ENCODE measurements at places on chromosomes 16 and 17.

- DNase-seq: peak; percentile 47
Observed at GRCh38 chr16:71526111-71526631, at the start of gene CHST4. Gene CHST4, plus strand, starts transcription at chr16:71526426. Its CDS starts 10,252 bp downstream, at chr16:71536678.

DNA sequence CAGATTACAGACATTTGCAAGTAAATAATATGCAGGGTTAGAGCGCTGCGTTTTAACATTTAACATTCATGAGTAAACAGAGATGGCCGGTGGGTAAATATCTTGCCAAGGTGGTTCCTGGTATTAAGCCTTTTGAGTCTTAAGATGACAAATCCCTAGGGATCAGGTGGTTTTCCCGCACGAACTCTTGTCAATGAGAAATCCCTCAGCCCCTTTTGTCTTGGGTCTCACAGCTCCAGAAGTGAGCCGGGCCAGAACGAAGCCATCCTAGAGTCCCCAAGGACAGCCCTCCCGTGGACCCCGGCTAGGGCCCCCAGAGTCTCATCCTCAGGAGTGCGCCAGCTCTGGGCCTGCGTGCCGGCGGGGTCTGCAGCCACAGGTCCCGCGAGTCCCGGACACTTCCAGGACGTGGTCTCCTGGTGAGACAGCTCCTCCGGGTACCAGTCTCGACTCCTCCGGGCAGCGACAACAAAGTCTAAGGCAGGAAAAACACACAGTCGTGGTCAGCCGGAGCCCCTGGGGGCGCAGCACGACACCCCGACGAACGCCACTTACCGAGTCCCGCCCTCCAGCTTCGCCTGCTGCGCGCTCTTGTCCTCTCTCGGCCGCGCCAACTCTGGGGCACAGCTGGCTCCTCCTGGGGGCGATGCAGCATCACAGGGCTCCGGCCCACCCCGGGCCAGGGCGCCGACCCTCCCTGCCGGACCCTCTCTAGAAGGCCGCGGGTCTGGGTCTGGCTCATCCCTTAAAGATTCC lies 13.3 kb downstream of the MIS12 start:
- DNase-seq: no peak

- peak; percentile 89 for DNase-seq
Observed at GRCh38 chr16:397736-398332, 835 bp downstream of the NME4 start.

GRCh38 chr16:27847030-27847550 lies 216.4 kb downstream of the GSG1L start:
- DNase-seq: no peak

DNA sequence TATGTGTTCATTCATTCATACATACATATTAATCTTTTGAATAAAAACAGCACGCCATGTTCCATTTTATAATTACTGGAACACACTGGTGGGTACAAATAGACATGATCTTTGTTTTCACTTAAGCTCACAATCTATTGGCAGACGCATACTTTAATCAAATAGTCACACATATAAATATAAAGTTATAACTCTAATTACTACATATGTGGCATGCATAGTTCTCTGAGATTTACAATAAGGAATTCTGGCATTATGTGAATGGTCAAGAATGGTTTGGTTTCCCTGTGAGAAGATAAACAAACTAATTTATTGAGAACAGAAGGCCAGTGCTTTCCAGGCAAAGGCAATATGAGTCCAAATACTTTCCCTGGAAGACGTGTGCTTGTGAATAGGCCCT lies 576.2 kb downstream of the CDH8 start:
- DNase-seq: no peak

DNA sequence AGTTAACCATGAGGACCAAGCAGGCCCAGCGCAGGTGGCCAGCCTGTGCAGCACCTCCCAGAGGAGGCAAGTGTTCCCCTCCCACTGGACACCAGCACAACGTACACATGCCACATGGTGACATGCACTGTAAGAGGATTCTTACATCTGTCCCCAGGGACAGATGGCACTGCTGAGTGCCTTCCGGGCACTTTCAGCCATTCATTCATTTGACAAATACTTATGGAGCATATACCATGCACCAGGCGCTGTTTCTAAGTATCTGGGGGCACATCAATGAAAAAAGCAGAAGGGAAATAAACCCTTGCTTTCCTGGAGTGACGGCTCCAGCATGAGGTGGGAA lies 79.6 kb downstream of the GAS7 start:
- DNase-seq: no peak

- no peak for DNase-seq
Observed at GRCh38 chr16:35736546-35736945, 2277.1 kb downstream of the TP53TG3F start.

- DNase-seq: peak; percentile 60
Observed at GRCh38 chr17:81386646-81387099, 8.6 kb upstream of the BAHCC1 start.

DNA sequence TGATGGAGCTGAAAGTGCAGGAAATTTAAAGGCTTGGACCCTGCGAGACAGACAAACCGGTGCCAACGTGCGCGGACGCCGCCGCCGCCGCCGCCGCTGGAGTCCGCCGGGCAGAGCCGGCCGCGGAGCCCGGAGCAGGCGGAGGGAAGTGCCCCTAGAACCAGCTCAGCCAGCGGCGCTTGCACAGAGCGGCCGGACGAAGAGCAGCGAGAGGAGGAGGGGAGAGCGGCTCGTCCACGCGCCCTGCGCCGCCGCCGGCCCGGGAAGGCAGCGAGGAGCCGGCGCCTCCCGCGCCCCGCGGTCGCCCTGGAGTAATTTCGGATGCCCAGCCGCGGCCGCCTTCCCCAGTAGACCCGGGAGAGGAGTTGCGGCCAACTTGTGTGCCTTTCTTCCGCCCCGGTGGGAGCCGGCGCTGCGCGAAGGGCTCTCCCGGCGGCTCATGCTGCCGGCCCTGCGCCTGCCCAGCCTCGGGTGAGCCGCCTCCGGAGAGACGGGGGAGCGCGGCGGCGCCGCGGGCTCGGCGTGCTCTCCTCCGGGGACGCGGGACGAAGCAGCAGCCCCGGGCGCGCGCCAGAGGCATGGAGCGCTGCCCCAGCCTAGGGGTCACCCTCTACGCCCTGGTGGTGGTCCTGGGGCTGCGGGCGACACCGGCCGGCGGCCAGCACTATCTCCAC lies at the start of gene NOG:
Gene NOG (plus strand): TSS at position 54 of the 674 bp plus-strand sequence. CDS start 525 bp downstream, at position 579.
- peak; percentile 84 for DNase-seq

- no peak for DNase-seq
Observed at GRCh38 chr16:53848277-53848942, 144.5 kb downstream of the FTO start.

- DNase-seq: no peak
Observed at GRCh38 chr17:78235885-78236284, 4.5 kb downstream of the TMEM235 start.

- no peak for DNase-seq
Observed at GRCh38 chr17:74282587-74283370, 8.7 kb downstream of the DNAI2 start.

DNA sequence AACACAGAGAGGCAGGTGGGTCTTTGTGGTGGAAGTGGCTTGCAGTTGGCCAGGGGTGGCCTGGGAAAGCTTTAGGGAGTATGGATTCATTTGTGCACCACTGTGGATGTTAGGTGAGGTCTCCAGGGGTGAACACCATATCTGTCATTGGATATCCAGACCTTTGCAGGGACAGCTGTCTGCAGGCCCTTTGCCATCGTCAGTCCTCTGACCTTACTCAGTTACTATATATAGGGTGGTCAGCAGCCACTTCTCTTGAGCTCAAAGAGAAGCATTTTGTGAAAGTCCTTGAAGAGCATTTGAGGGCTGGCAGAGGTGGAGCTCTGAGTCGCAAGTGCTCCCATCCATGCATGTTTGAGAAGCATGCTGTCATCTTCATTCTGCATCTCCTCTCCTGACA lies 40.4 kb downstream of the TMEM11 start:
- no peak for DNase-seq

- DNase-seq: no peak
Observed at GRCh38 chr17:59335685-59336084, 4.2 kb downstream of the YPEL2 start.

DNA sequence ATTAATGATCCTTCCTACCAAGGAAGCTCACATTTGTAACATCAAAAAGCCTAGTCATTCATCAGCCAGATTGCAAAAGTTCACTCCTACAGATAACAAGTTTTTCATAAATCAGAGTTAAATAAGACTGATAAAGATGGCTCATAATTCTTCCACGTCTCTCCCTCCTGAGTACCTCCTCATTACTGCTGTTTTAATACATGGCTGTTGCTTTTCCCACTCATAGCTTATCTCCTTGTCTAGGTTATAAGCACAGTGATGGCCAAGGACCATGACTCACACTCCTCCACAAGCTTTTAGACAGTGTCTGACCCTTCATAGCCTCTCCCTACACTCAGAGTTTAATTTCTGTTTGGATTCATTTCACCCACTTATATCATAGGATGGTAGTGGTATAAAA lies 100.9 kb upstream of the MON1B start:
- no peak for DNase-seq

DNA sequence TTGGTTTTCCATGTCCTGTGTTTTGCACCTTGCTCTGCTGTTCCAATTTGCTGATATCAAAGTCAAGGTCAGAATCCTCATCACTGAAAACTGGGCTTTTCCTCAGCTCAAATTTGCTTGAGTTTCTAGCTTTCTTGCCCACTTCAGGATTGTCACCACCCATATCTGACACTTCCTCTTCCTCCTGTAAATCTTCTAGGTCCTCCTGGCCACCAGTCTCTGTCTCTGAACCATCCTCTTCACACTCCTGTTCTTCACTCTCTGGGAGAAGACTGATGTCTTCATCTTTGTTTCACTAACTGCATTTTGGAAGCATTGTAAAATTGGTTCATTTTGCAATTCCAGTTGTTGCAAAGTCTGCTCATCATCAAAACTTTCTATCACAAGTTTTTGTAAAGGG lies 63.4 kb upstream of the RBL2 start:
- DNase-seq: no peak

- DNase-seq: no peak
Observed at GRCh38 chr17:75518201-75518600, 1.9 kb downstream of the TSEN54 start.

DNA sequence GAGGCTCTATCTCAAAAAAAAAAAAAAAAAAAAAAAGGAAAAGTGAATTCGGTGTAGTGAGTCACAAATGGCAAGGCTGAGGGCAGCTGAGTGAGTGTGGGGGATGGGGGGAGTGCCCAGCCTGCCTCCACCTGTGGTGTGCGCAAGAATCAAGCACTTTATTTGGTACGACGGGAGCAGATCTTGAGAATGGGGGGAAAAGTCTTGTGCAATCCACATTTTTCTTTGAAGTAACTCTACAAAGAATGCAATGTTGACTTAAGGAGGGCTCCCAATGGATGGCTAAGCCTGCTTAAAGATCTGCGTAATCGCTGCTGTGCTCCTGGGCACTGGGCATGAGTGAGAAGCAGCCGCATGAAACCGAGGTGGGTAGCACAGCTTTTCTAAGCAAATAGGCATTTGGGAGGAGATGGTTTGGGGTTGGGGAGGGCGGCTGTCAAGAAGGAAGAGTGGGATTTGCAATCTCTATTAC lies 28.2 kb downstream of the ATP2C2 start:
- peak; percentile 12 for DNase-seq

- DNase-seq: no peak
Observed at GRCh38 chr17:40360091-40360490, 4.4 kb downstream of the GJD3 start.

- DNase-seq: no peak
Observed at GRCh38 chr16:77399546-77399945, 35.3 kb downstream of the ADAMTS18 start.

DNA sequence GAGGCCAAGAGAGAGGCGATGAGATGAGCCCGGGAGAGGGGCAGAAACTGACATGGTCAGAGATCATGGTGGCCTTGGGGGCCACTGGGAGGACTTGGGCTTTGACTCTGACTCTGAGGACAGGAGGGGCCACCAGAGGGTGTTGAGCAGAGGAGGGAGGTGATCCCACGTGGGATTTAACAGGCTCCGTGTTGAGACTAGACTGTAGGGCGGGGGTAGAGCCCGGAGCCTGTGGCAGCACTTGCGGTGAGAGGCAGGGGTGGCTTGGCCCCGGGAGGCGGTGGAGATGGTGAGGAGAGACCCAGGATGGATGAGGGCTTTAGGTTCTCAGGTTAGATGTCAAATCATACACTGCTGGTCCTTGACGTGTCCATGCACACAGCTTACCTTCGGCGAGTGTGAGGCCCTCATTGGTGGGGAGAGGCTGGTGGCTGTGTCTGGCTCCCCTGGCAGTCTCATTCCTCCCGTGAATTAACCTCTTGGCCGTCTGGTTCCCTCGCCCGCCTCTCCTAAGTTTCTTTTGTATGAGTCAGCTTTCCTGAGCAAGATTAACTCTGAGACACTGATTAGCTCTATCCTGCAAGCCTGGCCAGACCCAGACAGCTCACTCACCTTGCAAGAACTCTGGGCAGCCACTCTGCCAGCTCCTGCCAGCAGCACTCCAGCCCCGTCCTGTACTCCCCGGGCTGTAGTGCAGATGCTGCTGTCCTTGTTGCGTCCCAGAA lies 39.7 kb downstream of the VPS35L start:
- DNase-seq: peak; percentile 68

- no peak for DNase-seq
Observed at GRCh38 chr17:19703106-19703827, 13.1 kb downstream of the SLC47A2 start.

GRCh38 chr17:81508639-81509206 lies 3.9 kb downstream of the ACTG1 start:
- no peak for DNase-seq

DNA sequence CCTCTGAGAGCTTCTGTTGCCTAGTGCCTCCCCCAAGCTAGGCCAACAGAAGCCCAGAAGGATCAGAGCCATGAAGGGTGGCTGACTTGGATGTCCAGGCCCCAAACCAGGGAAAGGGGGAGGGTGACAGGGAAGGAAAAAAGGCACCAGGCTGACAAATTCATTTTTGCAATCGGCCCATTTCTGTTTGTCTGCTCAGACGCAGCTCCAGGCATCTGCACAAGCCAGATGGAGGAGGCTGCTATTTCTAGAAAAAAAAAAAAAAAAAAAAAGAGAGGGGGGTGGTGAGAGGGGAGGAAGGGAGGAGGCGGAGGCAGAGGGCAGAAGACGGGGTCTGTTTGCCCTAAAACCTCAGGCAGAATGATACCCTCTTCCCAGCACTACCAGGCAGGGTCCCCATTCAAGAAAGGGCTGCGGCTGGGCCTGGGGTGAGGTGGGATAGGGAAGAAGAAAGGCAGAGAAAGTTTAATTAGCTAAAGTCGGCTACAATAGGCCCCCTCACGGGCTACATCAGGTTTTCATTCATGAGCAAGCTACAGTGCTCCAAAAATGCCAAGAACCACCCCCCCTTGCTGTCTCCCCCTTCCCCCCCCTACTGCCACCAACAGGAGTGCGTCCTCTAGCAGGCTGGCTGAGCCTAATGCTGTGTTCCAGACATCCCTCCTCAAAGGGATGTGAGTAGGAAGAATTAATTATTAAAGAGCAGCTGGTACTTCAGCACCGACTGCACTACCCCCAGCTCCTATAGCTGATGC lies 2.4 kb downstream of the HDAC5 start:
- no peak for DNase-seq

GRCh38 chr17:80797741-80798594 lies 193.7 kb upstream of the CHMP6 start:
- DNase-seq: no peak

DNA sequence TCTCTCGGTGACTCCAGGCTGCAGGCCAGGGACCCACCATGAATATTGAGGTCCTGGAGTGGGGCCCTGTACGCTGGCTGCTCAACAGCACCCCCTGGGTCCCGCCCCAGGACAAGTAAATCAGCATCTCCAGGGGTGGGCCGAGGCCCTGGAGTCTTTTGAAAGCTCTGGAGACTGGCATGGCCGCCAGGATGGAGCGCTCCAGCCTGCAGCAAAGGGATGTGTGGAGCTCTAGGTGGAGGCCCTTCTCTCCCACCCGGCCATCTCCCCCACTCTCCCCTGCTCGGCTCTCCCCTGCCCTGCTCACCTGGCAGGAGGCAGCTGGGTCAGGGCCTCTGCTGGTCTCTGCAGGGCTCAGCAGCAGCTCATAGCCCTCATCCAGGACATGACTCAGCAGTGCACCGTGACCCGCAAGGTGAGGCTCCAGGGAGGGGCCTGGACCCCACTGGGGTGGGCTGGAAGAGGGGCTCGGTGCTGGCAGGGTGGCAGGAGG lies 16.6 kb downstream of the SGSH start:
- no peak for DNase-seq
